ENCODE measurements at places on chromosomes 6 and 20. TPM values are rescaled to one million over a fixed set of nuclear protein-coding genes. Genes with fewer than 3 reads are reported as not detected.

EMILIN3 gene
- total RNA-seq, result not detected

TGM2 gene
- 0.35 TPM for total RNA-seq

COMMD7 gene
- 54.2 TPM for total RNA-seq

ADGRG6 gene
- 0.26 TPM for total RNA-seq

CDH22 gene
- not detected for total RNA-seq

FNDC11 gene
- total RNA-seq, result 0.35 TPM

MARCKS gene
- total RNA-seq, result 0.30 TPM

RING1 gene
- 32.6 TPM for total RNA-seq

All from activated CD8-positive, alpha-beta memory T cell treated with anti-CD3 and anti-CD28 coated beads, Interleukin-2, amount 10 ng/mL, durations not matched to agents 7 days and 5 days (primary cell).